Umbilical cord (tissue), 2 donors: ENCODE measurements at places on chromosomes 7 and 10.

- no peak for DNase-seq
Measured at GRCh38 chr7:44272456-44272855, 52.9 kb downstream of the CAMK2B start.

- DNase-seq, result peak; percentile 77
Measured at GRCh38 chr10:114881417-114881816, 56.6 kb upstream of the TRUB1 start.

DNA sequence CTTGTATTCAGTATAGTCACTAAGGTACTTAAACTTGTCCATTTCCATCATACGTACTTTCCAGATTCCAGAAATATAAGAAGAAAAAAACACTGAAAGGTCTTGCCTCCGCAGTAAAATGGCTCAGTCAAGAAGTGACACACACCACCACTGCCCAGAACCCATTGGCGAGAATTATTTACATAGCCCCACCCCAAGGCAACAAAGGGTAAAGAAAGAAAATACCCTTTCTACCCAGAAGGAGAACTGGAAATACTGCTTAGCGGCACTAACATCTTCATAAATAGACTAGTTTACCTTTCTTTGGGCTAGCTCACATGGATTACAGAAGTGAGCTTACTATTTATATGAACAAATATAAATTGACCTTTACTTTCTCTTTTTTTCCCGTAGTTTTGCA is 194.0 kb downstream of the PPP1R9A start:
- DNase-seq, result no peak

DNA sequence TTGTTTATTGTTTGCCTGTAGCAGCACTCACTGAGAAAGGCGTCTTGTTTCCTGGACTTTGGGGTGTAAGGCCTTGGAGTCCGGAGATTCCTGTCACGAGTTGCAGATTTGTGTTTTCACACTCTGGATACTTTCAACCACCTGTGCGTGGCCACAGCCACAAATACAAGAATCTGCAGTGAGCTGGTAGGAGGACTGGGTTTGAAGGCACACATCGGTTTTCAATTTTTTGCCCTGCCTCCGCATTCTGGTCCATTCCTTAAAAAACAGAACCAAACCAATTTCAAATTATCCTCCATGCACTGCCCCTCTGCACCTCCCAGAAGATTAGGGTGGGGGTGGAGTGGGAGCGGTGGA is 619 bp downstream of the EXOC4 start:
- DNase-seq, result peak; percentile 4

- no peak for DNase-seq
Measured at GRCh38 chr7:143452495-143452894, 9.2 kb downstream of the TAS2R60 start.
